CD4-positive, alpha-beta T cell treated with Interleukin-4 for 1 hour (primary cell): ENCODE measurements at places on chromosomes 13 and 19.

- DNase-seq: no peak
Measured at GRCh38 chr19:54670576-54671357, 8.0 kb downstream of the LILRB4 start.

GRCh38 chr13:37476874-37477273 is 121.7 kb downstream of the POSTN start:
- DNase-seq: no peak

- DNase-seq: no peak
Measured at GRCh38 chr13:94305463-94305862, 174.0 kb downstream of the DCT start.

- DNase-seq: no peak
Measured at GRCh38 chr13:95279016-95279415, 22.2 kb downstream of the ABCC4 start.

DNA sequence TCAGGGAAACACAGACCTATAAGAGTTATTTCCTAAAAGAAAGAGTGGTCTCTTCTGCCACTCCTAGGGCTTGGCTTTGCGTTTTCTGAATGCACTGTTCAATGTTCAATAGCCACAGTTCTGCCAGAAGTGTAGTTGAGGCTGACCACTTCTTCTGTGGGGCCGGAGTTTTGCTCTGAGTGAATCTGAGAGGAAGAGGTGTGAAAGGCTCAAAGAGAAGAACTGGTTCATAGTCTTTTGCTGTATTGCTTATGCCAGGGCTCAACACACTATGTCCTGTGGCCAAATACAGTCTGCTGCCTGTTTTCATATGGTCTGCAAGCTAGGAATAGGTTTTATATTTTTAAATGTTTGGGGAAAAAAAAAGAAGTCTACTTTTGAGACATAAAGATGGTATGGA is 128.2 kb downstream of the STOML3 start:
- no peak for DNase-seq

- DNase-seq: peak; percentile 31
Measured at GRCh38 chr13:35157143-35157755, 215.2 kb downstream of the NBEA start.

- no peak for DNase-seq
Measured at GRCh38 chr19:33496038-33496895, 25.3 kb downstream of the PEPD start.

GRCh38 chr13:22926748-22927400 is 253.9 kb upstream of the SGCG start:
- DNase-seq: no peak

GRCh38 chr13:48533961-48534600 is 1.2 kb upstream of the RCBTB2 start:
- no peak for DNase-seq

- no peak for DNase-seq
Measured at GRCh38 chr19:13087795-13088537, 14.7 kb downstream of the LYL1 start.

- DNase-seq: no peak
Measured at GRCh38 chr19:29273000-29273640, 60.2 kb upstream of the UQCRFS1 start.

- DNase-seq: no peak
Measured at GRCh38 chr19:33368074-33368864, 5.2 kb upstream of the CEBPG start.

DNA sequence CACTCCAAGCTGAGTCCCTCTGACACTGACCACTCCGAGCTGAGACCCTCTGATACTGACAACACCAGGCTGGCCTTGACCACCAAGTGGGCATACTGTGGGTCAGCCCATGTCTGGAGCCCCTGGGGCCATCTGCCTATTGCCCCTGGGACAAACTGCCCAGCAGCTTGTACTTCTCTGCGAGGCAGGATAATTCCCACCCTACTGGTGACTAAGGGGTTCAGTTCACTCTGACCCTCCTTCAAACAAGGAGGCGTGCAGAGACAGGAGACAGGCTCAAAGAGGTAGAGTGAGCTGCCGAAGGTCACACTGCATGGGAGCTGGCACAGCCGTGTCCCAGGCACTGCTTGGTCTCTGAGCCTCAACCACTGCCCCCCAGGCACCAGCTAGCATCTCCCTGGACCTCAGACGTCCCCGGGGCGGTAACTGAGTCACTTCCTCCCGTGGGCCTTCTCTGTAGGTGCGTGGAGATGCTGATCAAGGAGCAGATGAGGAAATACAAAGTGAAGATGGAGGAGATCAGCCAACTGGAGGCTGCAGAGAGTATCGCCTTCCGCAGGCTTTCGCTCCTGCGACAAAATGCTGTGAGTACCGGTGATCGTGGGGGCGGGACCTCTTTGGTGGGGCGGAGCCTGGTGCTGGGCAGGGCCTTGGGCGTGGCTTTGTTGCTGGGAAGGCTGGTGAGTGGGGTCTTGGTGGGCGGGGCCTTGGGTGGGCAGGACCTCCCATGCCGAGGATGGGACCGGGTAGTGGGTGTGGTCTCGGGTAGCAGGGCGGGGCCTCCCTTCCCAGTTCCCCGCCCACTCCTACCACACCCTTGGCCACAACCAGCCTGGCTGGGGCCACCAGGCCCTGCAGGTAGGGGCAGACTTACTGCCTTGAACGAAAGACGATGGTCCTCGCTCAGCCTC is 5.8 kb upstream of the USE1 start:
- DNase-seq: peak; percentile 43

DNA sequence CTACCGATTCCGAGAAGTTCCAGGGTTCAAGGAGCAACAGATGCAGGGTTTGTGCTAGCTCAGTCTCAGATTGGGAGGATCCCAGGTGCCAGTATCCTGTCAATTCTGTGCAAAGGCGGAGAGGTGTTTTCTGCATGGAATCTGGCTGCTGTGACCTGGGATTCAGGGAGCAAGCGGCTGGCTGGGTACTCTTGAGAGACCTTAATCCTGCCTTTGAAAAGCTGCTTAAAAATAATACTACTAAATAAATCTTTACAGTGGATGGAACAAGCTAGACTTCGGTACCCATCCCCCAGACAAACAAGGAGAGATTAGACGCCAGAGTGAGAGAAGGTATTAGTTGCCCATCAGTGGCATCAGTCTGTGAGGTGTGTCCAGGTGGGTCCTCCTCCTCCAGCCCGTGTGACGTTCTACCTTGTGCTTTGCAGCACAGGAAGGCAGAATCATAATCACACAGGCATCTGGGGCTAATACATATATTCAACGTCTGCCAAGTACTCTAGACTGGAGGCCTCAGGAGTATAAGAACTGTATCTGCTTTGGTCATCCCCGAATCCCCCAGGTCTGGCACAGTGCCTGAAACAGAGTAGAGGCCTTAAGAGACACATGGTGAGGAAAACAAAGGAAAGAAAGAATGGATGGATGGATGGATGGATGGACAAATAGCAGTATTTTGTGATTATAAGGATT is 230.6 kb downstream of the ZNF536 start:
- no peak for DNase-seq

- peak; percentile 59 for DNase-seq
Measured at GRCh38 chr19:35755550-35756376, 1.1 kb downstream of the HSPB6 start.

DNA sequence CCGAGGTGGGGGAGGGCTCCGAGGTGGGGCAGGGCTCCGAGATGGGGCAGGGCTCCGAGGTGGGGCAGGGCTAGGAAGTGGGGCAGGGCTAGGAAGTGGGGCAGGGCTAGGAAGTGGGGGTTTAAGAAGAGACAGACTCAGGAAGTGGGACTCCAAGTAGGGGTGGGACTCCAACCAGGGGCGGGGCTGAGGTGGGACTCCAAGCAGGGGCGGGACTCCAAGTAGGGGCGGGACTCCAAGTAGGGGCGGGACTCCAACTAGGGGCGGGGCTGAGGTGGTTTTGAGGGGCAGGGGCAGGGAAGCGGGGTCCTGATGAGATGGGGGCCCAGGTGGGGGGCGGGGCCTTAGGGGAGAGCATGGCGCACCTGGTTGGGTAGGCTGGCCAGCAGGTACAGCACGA is 13.6 kb downstream of the CFD start:
- DNase-seq: peak; percentile 91

GRCh38 chr13:31826521-31826920 is 87.2 kb downstream of the RXFP2 start:
- no peak for DNase-seq

- DNase-seq: peak; percentile 43
Measured at GRCh38 chr19:45613926-45614725, 12.1 kb upstream of the GPR4 start.

DNA sequence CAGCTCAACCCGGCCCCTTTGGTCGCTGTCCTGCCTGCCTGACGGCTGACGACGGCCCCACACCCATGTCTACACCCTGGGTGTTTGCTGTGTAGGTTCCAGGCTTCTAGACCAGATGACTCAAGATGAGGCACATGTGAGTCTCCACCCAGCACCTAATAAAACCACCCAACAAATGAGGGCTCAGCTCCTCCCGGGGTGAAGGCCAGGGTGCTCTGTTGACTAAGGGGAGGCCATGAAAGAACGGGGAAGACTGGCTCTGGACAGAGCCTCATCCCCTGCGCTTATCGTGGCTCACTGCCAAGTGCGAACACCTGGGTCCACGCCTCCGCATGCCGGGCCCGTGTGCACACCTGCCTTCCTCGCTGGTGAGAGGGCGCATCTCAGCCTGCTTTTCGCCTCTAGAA is 39.6 kb downstream of the COL4A2 start:
- no peak for DNase-seq

- DNase-seq: no peak
Measured at GRCh38 chr13:39599842-39600241, 3.2 kb downstream of the LHFPL6 start.

GRCh38 chr19:39247701-39248664 is 673 bp downstream of the IFNL4 start:
- no peak for DNase-seq

DNA sequence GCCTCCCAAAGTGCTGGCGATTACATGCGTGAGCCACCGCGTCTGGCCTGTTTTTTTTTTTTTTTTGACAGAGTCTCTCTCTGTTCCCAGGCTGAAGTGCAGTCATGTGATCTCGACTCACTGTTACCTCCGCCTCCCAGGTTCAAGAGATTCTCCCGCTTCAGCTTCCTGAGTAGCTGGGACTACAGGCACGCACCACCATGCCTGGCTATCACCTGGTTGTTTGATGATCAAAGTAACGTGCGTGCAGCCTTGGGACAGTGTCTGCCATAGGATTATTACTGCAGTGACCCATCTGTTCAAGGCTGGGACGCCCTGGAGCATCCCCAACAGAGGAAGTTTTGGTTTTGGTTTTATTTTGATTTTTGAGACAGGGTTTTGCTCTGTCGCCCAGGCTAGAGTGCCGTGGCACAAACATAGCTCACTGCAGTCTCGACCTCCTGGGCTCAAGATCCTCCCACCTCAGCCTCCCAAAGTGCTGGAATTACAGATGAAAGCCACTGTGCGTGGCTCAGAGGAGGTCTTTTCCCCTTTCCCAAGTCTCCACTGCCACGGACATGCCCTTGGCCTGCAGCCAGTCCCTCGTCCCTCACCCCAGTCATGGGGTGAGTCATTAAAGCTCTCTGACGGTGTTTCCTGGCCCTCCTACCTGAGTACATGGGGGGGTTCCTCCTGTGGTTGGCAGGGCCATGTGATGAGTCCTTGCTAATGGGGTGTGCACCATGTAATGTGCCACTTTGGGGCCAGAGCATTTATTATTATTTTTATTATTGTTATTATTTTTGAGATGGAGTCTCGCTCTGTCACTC is 65.6 kb downstream of the IER2 start:
- peak; percentile 64 for DNase-seq

DNA sequence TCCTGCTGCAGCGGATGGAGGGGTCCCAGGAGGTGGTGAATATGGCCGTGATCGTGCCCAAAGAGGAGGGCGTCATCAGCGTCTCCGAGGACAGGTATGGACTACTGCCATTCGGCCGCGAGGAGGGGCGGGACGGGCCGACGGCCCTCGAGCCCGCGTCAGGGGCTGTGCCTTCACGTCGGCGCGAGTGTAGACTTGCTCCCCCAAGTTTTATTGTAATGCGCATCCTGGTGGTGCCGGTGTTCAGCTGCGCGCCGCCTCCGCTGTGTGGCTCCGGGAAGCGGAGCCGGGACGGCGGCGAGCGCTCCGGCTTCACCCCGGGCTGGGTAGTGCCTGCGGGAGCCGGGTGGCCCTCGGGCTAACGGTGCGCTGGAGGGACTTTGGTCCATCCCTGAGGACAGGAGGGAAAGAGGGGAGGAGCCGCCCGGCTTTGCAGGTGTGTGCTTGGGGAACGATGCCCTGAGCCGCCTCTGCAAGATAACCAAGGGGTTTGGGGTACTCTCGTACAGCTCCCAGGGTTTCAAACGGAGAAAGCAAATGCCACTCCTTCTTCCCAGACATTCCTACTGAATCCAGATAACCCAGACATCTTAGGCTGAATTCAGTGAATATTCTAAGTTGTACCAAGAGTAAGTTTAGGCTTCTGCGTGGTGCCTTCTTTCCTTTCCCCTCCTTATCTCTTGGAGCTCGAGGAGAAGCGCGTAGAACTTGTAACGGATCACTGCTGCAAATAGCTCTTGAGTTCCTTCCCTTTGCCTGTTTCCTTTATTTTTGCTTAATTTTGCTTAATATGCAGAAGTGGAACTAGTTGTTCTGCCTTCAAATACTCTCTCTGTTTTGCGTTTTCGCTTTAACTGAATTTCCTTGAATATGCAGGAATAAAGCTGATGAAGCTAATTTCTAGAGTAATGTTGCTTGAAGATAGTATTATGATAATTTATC is 740 bp downstream of the WDFY2 start:
- peak; percentile 78 for DNase-seq

DNA sequence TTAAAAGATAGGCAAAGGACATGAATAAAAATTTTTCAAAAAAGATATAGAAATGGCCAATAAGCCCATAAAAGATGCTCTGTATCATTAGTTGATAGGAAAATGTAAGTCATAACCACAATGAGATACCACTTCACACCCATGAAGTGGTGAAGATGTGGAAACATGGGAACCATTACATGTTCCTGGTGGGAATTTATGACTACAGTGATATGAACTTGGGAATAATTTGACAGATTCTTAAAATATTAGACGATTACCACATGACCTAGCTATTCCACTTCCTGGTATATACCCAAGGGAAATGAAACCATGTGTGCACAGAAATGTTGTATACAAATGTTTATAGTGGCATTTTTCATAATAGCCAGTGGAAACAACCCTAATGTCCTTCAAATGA is 232.2 kb downstream of the GGACT start:
- DNase-seq: no peak

DNA sequence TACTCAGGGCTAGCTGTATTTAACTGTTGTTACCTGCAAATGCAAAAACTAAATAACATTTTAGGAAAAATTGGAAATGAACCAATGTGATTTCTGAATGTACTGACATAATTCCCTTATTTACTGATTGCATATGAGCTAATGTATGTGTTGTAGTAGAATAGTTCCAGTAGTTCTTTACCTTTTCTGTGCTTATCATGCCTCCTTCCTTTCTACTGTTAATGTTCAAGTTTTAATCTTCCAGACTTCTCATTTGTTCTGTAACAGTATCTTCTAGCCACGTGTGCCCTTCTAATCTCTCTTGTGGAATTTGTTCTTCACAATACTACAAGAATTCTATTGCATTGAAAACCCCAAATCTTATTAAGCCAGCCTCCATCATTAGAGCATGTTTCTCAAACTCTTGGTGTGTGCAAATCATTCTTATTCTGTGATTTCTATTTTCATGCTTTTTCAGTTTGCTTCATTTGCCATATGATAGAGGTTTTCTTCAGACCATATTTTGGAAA is 17.7 kb downstream of the LSM14A start:
- no peak for DNase-seq
